Fibroblast of lung (primary cell): ENCODE measurements at places on chromosomes 16 and 17. TPM values are rescaled to one million over a fixed set of nuclear protein-coding genes. Genes with fewer than 3 reads are reported as not detected.

GRCh38 chr16:66199189-66199588, 167.3 kb upstream of the CDH5 start:
- H3K27me3 ChIP-seq: no peaks in the 10 kb centered on the region
- H3K36me3 ChIP-seq: no peaks in the 10 kb centered on the region
- peak; percentile 52 for DNase-seq
- H3K27ac ChIP-seq: no peak overlapping the region
- no peaks in the 10 kb centered on the region for H3K4me1 ChIP-seq

C16orf74 gene
- total RNA-seq: 5.4 and 6.4 TPM in 2 replicates

PLA2G10 gene
- not detected in 2 replicates for total RNA-seq

DNA sequence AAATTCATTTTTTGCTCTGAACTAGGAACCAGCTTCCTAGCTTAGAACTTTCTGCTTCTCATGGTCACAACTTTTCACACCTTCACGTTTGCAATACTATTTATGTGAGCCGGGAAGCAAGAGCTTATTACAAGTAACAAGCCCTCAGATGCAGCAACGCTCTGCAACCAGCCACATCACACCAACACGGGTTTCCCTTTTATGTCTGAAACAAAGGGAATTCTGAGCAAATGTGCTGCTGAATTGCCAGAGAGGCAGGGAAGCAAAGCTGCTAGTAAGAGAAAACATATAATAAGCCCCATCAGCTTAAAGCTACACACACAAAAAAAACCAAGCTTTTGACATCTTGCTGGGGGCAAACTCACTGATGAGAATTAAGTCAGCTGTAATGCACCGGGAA, 122.2 kb downstream of the SLC39A11 start:
- H3K4me3 ChIP-seq: no peak overlapping the region
- no peaks in the 10 kb centered on the region for H3K36me3 ChIP-seq
- H3K27me3 ChIP-seq: no peaks in the 10 kb centered on the region
- peaks cover 2% of the 10 kb centered on the region for H3K4me1 ChIP-seq
- no peak for DNase-seq

LITAFD gene
- total RNA-seq: not detected in 2 replicates

GRCh38 chr16:2784358-2785100, 2.8 kb downstream of the PRSS33 start:
- no peak for DNase-seq
- H3K4me3 ChIP-seq: no peak overlapping the region
- no peaks in the 10 kb centered on the region for H3K4me1 ChIP-seq
- H3K27me3 ChIP-seq: peaks cover 28% of the 10 kb centered on the region
- no peaks in the 10 kb centered on the region for H3K36me3 ChIP-seq

GRCh38 chr17:15012351-15012980, 252.7 kb downstream of the PMP22 start:
- no peaks in the 10 kb centered on the region for H3K27me3 ChIP-seq
- H3K27ac ChIP-seq: no peak overlapping the region
- no peak for DNase-seq
- H3K4me3 ChIP-seq: no peak overlapping the region

- H3K36me3 ChIP-seq: no peaks in the 10 kb centered on the region
- no peaks in the 10 kb centered on the region for H3K27me3 ChIP-seq
- H3K27ac ChIP-seq: no peak overlapping the region
- peaks cover 4% of the 10 kb centered on the region for H3K4me1 ChIP-seq
- H3K4me3 ChIP-seq: no peak overlapping the region
Observed at GRCh38 chr16:81632392-81633146, 146.5 kb upstream of the PLCG2 start.

DDX5 gene
- 393 and 439 TPM in 2 replicates for total RNA-seq

TAC4 gene
- total RNA-seq: not detected in 2 replicates

- DNase-seq: peak; percentile 20
- no peaks in the 10 kb centered on the region for H3K27me3 ChIP-seq
- H3K27ac ChIP-seq: no peak overlapping the region
- no peaks in the 10 kb centered on the region for H3K4me1 ChIP-seq
- H3K36me3 ChIP-seq: no peaks in the 10 kb centered on the region
Observed at GRCh38 chr17:52147431-52147830, 11.1 kb downstream of the CA10 start.

DNA sequence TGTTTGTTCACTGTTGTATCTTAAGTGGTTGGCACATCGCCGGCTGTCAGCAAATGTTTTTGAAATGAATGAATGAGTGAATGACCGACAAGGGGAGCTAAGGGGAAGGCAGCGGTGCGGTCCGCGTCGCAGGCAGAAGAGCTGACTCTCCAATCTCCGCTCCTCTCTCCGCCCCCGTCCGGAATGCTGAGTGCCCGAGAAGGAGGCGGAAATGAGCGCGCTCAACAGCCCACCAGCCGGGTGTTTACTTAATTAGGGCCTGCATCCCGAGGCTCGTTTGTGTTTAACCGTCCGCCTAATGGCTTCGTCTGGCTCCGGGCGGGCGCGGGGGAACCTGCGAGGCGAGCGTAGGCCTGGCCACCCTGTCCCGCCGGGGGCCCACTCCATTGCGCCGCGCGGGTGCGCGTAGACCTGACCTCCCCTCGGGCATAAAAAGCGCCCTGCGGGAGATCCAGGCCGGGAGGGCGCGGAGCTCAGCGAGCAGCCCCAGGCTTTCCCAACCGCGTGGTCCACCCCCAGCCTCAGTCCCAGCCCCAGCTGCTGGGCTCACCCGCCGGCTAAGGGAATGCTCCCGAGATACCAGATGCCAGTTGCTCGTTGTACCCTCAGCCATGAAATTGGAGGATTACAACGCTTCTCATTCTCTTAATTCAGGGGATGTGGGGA, 2.5 kb upstream of the CDH3 start:
- no peaks in the 10 kb centered on the region for H3K36me3 ChIP-seq
- H3K27ac ChIP-seq: no peak overlapping the region
- DNase-seq: no peak
- no peak overlapping the region for H3K4me3 ChIP-seq
- no peaks in the 10 kb centered on the region for H3K4me1 ChIP-seq
- peaks cover 25% of the 10 kb centered on the region for H3K27me3 ChIP-seq

ADAP2 gene
- total RNA-seq: 3.3 and 4.3 TPM in 2 replicates

DNA sequence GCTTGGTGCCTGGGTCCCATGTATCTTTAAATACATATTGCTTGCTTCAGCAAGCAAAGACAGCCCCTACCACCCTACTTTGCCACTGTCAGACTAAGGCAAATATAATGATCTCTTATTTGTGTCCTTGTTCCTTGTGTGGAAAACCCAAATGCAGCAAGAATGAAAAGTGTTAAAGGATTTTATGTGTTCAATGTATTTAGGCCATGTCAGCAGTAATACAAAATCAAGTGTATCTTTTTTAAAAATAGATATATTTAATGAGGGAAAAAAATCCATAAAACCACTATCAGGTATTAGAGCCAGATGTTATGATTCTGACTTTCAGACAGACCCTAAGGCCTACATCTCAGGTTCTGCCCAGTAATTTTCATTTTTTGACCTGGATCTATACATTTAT, 374.5 kb downstream of the SEC14L1 start:
- H3K4me1 ChIP-seq: no peaks in the 10 kb centered on the region
- no peaks in the 10 kb centered on the region for H3K36me3 ChIP-seq
- H3K27me3 ChIP-seq: no peaks in the 10 kb centered on the region
- H3K4me3 ChIP-seq: no peak overlapping the region
- no peak overlapping the region for H3K27ac ChIP-seq

RFFL gene
- total RNA-seq: 5.6 and 10.1 TPM in 2 replicates

DNA sequence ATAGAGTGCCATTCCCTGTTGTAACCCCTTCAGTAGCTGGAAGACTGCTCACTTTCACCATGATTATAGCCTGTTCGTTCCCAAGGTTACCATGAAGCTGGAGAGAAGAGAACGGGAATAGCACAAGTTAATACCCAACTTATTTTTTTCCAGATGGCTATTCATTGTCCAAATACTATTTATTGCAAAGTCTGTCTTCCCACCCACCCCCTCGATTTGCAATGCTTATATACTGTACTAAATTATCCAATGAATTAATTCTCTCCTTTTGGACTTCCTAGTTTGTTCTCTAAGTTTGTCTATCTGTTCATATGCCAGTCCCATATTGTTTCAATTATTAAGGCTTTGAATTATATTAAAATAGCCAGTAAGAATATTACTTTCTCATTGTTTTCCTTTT, 231.0 kb downstream of the RAB11FIP4 start:
- DNase-seq: no peak
- H3K4me1 ChIP-seq: peaks cover 2% of the 10 kb centered on the region
- H3K27ac ChIP-seq: no peak overlapping the region
- no peaks in the 10 kb centered on the region for H3K27me3 ChIP-seq
- no peak overlapping the region for H3K4me3 ChIP-seq
- H3K36me3 ChIP-seq: no peaks in the 10 kb centered on the region

- H3K27ac ChIP-seq: no peak overlapping the region
- peaks cover 5% of the 10 kb centered on the region for H3K27me3 ChIP-seq
- DNase-seq: no peak
- H3K4me3 ChIP-seq: no peak overlapping the region
- peaks cover 7% of the 10 kb centered on the region for H3K36me3 ChIP-seq
Observed at GRCh38 chr17:80471922-80472321, 4.5 kb downstream of the NPTX1 start.

DNA sequence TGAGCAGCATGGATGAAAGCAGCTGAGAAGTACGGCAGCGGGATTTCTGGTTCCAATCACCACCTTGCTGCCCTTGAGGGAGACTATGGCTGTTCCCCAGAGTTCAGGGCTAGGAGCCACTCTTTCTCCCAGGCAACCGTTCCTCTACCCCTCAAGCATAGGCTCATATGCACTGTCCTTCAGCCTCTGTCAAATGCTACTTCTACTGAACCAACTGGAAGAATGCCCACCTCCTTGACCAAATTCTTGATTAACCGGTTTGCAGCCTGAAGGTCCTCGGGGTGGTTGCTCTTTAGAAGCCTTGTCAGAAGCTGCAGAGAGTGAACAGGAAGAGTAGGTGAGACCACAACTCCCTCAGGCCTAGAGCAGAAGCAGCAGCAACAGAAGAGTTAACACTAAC, 23.8 kb downstream of the GGA2 start:
- H3K4me1 ChIP-seq: no peaks in the 10 kb centered on the region
- H3K36me3 ChIP-seq: peaks cover 25% of the 10 kb centered on the region
- no peak for DNase-seq
- no peaks in the 10 kb centered on the region for H3K27me3 ChIP-seq
- no peak overlapping the region for H3K4me3 ChIP-seq
- no peak overlapping the region for H3K27ac ChIP-seq

- no peak overlapping the region for H3K27ac ChIP-seq
- no peaks in the 10 kb centered on the region for H3K27me3 ChIP-seq
- no peak overlapping the region for H3K4me3 ChIP-seq
- H3K4me1 ChIP-seq: no peaks in the 10 kb centered on the region
- no peak for DNase-seq
- H3K36me3 ChIP-seq: no peaks in the 10 kb centered on the region
Observed at GRCh38 chr17:80816241-80817103, 175.2 kb upstream of the CHMP6 start.

GUCY2D gene
- total RNA-seq: not detected in 2 replicates

DNA sequence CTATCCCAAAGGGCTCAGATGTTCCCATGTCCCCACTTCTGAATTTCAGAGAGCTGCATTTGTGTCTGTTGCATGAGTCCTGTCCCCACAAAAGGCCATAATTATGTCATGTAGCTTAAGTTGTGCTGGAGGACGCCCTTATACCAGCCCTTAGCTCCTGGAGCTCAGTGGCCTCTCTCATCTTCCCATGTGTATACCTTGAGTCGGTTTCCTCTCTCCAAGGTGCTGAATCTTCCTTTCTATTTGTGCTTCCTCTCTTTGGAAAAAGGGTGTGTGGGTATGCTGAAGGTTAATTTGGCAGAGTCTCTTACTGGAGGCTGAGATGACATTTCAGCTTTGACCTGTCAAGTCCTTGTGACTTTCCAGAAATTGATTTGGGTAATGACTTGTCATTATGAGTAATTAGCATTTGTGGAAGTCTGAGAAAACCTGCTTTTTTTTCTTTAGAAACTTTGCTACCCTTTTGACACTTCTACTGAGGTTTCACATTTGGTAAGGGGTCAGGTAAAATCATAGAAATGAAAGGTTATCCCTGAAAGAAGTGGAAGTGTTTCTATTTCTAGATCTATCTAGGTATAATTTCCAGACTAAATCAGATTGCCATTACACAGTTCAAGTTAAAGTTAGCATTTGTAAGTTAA, 185.4 kb downstream of the ABCC12 start:
- H3K27me3 ChIP-seq: no peaks in the 10 kb centered on the region
- no peaks in the 10 kb centered on the region for H3K36me3 ChIP-seq
- H3K4me3 ChIP-seq: no peak overlapping the region
- no peaks in the 10 kb centered on the region for H3K4me1 ChIP-seq
- H3K27ac ChIP-seq: no peak overlapping the region

CD19 gene
- total RNA-seq: under 0.01 and 0.26 TPM in 2 replicates

GRCh38 chr16:52398491-52398960, 148.4 kb downstream of the TOX3 start:
- no peak overlapping the region for H3K27ac ChIP-seq
- no peaks in the 10 kb centered on the region for H3K4me1 ChIP-seq
- no peak for DNase-seq
- no peaks in the 10 kb centered on the region for H3K36me3 ChIP-seq
- H3K27me3 ChIP-seq: no peaks in the 10 kb centered on the region
- no peak overlapping the region for H3K4me3 ChIP-seq

CDRT15 gene
- not detected in 2 replicates for total RNA-seq

DNA sequence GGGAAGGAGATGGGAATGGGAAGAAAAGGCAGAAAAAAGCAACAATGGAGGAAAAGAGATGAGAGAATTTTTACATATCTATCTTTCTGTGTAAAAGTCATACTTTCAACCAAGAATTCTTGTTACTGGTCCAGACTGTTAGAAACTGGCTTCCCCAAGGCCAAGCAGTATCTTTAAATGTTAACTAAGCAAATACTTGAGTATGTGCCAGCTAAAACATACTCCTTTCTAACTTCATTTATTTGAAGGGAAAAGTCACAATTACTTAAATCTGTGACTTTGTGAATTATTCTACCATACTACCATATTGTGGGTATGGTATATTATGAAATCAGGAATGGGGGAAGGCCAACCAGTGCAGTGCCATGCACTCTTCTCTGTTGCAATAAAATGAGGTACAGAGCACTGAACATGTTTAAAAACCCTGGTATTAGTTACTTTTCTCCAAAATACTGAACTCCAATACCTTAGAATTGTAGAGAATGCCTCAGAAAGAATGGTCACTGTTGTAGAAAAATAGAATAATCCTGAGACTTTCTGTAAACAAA, 92.3 kb upstream of the C17orf78 start:
- no peaks in the 10 kb centered on the region for H3K4me1 ChIP-seq
- H3K4me3 ChIP-seq: no peak overlapping the region
- H3K36me3 ChIP-seq: peaks cover 3% of the 10 kb centered on the region
- H3K27ac ChIP-seq: no peak overlapping the region

GRCh38 chr16:75475420-75475847, 10.9 kb upstream of the TMEM170A start:
- no peaks in the 10 kb centered on the region for H3K4me1 ChIP-seq
- no peaks in the 10 kb centered on the region for H3K27me3 ChIP-seq
- no peak for DNase-seq
- H3K27ac ChIP-seq: no peak overlapping the region
- no peak overlapping the region for H3K4me3 ChIP-seq
- H3K36me3 ChIP-seq: no peaks in the 10 kb centered on the region

AFMID gene
- total RNA-seq: 24.1 and 29.2 TPM in 2 replicates

GRCh38 chr17:82980632-82981031, 98.8 kb upstream of the METRNL start:
- H3K27ac ChIP-seq: no peak overlapping the region
- H3K36me3 ChIP-seq: no peaks in the 10 kb centered on the region
- no peak for DNase-seq
- H3K4me1 ChIP-seq: no peaks in the 10 kb centered on the region
- no peaks in the 10 kb centered on the region for H3K27me3 ChIP-seq

CRYBA1 gene
- 0.17 TPM in 1 of 2 replicates, not detected in the other for total RNA-seq

GRCh38 chr17:71375948-71376347, 744.9 kb upstream of the SOX9 start:
- H3K4me1 ChIP-seq: no peaks in the 10 kb centered on the region
- DNase-seq: no peak
- H3K27ac ChIP-seq: no peak overlapping the region
- no peak overlapping the region for H3K4me3 ChIP-seq

SEZ6 gene
- not detected in 2 replicates for total RNA-seq
